ENCODE measurements at places on chromosomes 11 and 22.
A peak's percentile ranks its signal among the peaks of the same experiment; 100 is the strongest.

DNA sequence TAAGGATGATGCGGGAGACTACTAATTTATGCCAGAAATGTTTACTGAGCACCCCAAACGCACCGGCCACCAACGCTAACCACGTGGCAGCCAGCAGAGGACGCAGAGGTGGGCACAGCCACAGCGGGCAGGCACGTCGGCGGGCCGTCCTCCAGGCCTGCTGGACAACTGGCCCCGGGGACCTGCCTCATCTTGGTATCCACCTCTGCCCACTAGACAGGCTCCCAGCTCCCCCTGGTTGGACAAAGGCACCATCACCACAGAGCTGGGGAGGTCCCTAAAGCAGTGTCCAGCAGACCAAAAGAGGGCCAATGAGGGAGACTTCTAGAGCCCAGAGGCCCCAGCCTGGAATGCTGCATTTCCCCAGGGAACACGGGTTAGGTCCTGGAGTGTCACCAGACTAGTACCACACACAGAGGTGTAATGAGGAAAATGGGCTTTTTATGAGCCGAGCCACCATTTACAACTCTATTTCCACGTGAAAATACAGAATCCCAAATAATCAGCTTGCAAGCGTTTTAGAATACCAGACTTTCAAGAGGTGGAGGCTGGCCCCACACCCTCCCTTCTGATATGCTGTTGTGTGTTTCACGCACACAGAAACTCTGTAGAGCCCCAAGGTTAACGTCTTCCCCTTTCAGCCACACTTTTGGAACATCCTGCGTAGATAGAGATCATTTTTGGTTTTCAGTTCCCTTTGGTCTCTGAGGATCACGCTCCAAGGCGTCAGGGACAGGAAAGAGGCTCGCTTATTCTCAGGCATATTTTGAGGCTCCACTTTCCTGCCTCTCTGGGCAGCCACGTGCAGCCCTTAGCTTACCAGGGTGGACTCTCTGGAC is 23.7 kb upstream of the BID start:
- DNase-seq: no peak
- no peak overlapping the region for H3K4me3 ChIP-seq
- peaks cover 6% of the 10 kb centered on the region for H3K4me1 ChIP-seq
- no peaks in the 10 kb centered on the region for H3K36me3 ChIP-seq
- no peaks in the 10 kb centered on the region for H3K27me3 ChIP-seq

DNA sequence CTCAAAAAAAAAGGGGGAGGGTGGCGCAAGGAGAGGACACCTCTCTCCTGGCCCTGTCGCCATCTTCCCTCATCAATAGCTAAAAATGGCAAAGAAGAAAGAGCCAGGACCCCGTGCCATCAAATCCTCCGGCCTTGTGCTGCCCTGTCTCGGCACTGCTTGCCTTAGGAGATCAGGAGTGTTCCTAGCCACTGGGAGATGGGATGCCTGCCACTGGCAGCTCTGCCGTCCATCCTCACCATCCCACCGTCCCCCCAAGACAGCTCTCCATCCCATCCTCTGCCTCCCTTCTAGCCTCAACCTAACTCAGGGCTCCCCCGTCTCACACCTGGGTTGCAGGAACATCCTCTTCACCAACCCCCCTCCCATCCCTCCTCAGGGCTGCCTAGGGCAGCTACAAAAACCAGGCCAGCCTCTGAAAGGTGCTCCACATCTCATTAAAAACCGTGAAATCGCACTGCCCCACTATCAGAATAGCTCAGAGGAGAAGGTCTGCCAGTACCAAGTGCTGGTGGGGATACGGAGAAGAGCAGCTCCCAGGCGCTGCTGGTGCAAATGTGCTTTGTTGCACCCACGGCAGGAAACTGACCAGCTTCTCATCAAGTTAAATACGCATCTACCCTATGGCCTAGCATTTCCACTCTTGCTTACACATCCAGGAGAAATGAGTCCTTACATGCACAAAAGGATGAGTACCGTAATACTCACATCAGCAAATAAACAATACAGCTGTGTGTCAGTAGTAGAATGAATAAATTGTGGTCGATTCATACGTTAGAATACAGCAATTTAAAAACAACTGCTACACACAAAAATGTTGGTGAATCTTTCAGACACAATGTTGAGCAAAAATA is 31.7 kb upstream of the GCAT start:
- H3K27me3 ChIP-seq: no peaks in the 10 kb centered on the region
- H3K4me1 ChIP-seq: no peaks in the 10 kb centered on the region
- H3K27ac ChIP-seq: no peak overlapping the region

GRCh38 chr11:82523141-82523540 is 210.5 kb downstream of the FAM181B start:
- H3K36me3 ChIP-seq: no peaks in the 10 kb centered on the region
- no peak overlapping the region for H3K27ac ChIP-seq
- no peaks in the 10 kb centered on the region for H3K27me3 ChIP-seq
- no peak for DNase-seq
- H3K4me1 ChIP-seq: no peaks in the 10 kb centered on the region

DNA sequence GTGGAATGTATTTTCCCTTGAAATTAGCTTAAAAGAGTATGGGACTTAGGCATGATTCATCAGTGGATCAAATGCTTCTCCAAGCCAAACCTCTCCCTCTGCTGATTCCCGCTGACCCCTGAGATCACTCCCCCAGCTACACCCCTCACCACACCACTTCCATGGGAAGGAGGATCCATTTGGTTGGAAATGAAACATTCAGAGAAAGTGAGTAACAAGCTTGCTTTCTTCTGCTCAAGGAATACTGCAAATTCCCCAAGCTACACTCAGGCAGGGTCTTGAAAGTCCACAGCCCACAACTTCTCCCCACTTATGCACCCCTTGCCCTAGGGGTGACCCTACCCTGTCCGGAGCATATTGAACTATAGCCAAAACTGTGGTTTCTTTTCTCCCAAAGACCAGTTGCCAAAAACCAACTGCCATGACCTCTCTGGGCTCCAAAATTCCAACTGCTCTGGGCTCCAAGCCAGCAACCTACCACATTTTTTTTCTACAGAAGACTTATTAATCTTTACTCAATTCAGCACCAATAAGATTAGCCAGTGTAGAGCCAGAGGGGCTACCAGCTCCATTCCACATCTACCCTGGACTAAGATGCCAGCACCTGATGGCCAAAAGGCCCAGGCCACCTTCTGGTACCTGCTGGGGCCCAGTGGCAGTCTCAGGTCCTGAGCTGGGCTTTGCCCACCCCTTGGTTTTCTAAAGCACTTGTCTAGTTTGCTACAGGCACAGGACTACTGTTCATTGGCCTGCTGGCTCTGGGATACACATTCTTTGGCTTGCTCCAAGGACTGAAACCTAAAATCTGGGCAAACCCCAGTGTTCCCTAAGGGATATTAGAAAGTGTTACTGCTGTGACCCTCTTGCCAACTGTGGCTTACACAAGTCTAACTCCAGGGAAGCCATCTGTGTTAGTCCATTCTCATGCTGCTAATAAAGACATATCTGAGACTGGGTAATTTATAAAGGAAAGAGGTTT is 101.1 kb downstream of the MICAL3 start:
- no peak for DNase-seq
- H3K27ac ChIP-seq: no peak overlapping the region
- peaks cover 8% of the 10 kb centered on the region for H3K4me1 ChIP-seq

- no peak overlapping the region for H3K4me3 ChIP-seq
- H3K27ac ChIP-seq: peak overlapping the region; percentile 77
- no peaks in the 10 kb centered on the region for H3K27me3 ChIP-seq
- no peak for DNase-seq
These were observed 10.1 kb downstream of the MCM5 start for GRCh38 chr22:35409783-35410662.

DNA sequence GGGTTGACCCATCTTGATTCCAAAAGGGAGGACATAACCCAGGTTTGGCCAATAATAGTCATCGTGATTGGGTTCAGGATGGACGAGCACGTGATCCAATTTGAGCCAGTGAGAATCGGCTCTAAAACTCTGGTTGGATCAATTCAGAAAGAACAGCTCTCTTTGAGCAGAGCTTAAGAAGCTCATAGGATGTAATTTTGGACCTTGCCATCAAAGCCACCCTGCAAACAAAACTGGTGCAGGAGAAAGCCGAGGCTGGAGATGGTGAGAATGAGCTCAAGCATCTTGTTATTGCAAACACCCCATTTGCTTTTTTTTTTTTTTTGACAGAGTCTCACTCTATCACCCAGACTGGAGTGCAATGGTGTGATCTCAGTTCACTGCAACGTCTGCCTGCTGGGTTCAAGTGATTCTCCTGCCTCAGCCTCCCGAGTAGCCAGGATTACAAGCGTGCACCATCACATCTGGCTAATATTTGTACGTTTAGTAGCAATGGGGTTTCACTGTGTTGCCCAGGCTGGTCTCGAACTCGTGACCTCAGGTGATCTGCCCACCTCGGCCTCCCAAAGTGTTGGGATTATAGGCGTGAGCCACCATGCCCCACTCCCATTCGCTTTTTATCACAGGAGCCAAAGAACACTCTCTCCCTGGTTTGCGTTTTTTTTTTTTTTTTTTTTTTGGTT is 13.8 kb upstream of the MIAT start:
- peak overlapping the region; percentile 73 for H3K4me3 ChIP-seq
- DNase-seq: no peak
- peak overlapping the region; percentile 96 for H3K27ac ChIP-seq
- no peaks in the 10 kb centered on the region for H3K36me3 ChIP-seq
- H3K27me3 ChIP-seq: no peaks in the 10 kb centered on the region

DNA sequence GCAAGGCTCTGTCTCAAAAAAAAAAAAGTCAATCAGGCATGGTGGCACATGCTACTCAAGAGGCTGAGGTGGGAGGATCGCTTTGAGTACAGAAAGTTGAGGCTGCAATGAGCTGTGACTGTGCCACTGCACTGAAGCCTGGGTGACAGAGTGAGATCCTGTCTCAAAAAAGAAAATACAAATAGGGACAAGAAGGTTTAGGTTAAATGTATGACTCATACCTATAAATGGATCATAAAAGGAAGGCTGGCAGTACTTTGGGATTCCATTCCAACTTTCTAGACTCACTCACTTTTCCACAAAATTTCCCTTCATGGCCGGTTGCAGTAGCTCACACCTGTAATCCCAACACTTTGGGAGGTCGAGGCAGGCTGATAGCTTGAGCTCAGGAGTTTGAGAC is 25.6 kb upstream of the OSBP start:
- H3K27me3 ChIP-seq: no peaks in the 10 kb centered on the region
- peak overlapping the region; percentile 38 for H3K27ac ChIP-seq
- peaks cover 51% of the 10 kb centered on the region for H3K36me3 ChIP-seq
- H3K4me1 ChIP-seq: peaks cover 1% of the 10 kb centered on the region
- no peak overlapping the region for H3K4me3 ChIP-seq

DNA sequence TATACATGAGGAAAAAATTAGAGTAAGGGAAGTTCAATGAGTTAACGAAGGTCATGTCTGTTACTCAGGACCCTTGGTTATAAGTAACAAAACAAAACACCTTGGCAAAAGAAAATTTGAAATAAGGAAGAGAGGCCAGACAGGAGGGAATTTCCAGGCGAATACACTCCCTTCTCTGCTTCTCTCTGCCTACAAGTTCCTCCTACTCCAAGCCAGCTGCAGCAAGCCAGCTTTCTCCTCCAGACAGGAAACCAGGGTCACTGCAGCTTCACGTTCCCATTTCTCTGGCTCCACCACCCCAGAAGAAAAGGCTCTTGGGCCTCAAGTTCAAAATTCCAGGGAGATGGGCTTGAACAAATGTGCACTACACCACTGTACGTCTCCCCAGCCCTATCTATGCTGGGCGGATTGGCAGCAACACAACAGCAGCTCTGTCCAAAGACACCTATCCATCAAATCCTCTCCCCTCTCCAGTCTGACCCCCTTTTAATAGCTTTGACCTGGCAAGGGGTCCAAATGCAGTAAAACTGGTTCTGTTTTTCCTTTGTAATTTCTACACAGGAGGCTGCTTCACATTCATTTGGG is 27.7 kb downstream of the SMCO4 start:
- peaks cover 6% of the 10 kb centered on the region for H3K27me3 ChIP-seq
- H3K4me1 ChIP-seq: peaks cover 28% of the 10 kb centered on the region
- DNase-seq: no peak
- peaks cover 2% of the 10 kb centered on the region for H3K36me3 ChIP-seq
- H3K4me3 ChIP-seq: no peak overlapping the region
- H3K27ac ChIP-seq: no peak overlapping the region

All from activated naive CD8-positive, alpha-beta T cell treated with anti-CD3 and anti-CD28 coated beads, Interleukin-2, amount 10 ng/mL, durations not matched to agents 7 days and 5 days (primary cell).